Stimulated activated CD4-positive, alpha-beta T cell treated with anti-CD3 and anti-CD28 coated beads, Interleukin-15, amount 100 ng/mL, for 1 hour (primary cell): ENCODE measurements at places on chromosomes 3 and 15.

GRCh38 chr15:59590027-59590426, 21.6 kb upstream of the GCNT3 start:
- no peak for DNase-seq

GRCh38 chr3:147257944-147258343, 148.4 kb downstream of the ZIC4 start:
- DNase-seq = no peak

- DNase-seq = no peak
These were observed 3.5 kb upstream of the PLOD2 start for GRCh38 chr3:146164506-146164905.

GRCh38 chr3:13319564-13320220, 100.4 kb downstream of the NUP210 start:
- no peak for DNase-seq

DNA sequence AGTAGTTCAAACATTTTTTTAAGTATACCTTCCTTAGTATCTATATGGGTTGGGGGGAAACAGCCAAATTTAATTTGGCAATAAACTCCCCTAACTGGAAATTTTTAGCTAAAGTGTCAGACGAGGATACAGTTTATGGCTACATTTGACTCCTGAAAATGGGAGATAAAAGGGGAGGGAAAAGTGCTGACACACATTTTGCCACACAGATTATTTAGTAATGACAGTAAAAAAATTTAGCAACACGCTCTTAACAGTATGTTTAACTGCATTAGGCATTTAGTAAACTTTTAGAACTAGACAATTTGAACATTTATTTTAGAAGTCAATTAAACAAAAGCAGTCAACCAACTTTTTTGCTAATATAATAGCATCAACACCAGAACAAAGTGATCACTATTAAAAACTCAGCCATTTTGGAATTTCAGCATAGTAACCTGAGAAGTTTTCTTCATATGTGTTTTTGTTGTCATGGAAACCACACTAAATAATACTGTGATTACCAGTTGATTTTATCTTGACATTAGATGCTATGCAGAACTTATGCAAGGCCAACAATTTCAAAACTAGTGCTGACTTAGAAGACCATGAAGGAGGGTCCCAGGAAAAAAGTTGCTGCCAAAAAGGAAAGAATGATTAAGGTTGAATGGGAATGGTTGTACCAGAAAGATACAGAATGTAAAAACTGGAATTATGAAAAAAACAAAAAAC, 47.0 kb upstream of the TFG start:
- DNase-seq = no peak

DNA sequence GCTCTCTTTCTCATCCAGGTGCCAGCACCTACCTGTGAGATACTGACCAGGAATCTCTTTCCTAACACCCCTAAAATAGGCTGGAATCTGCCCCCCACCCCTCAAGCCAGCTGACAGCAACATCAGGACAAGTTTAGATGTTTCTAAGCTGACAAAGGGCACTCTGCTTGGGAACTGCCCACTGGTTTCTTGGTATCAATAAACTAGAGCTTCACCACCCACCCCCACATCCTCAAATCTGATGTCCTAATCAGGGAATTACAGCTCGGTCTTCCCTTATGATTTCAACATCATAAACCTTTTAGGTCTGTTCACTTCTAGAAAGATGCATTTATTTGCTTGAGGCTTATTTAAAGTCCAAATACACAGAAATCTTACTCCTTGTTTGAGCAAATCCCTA, 34.7 kb downstream of the CEP19 start:
- DNase-seq = no peak

GRCh38 chr15:59879506-59880265, 124.4 kb upstream of the FOXB1 start:
- no peak for DNase-seq

DNA sequence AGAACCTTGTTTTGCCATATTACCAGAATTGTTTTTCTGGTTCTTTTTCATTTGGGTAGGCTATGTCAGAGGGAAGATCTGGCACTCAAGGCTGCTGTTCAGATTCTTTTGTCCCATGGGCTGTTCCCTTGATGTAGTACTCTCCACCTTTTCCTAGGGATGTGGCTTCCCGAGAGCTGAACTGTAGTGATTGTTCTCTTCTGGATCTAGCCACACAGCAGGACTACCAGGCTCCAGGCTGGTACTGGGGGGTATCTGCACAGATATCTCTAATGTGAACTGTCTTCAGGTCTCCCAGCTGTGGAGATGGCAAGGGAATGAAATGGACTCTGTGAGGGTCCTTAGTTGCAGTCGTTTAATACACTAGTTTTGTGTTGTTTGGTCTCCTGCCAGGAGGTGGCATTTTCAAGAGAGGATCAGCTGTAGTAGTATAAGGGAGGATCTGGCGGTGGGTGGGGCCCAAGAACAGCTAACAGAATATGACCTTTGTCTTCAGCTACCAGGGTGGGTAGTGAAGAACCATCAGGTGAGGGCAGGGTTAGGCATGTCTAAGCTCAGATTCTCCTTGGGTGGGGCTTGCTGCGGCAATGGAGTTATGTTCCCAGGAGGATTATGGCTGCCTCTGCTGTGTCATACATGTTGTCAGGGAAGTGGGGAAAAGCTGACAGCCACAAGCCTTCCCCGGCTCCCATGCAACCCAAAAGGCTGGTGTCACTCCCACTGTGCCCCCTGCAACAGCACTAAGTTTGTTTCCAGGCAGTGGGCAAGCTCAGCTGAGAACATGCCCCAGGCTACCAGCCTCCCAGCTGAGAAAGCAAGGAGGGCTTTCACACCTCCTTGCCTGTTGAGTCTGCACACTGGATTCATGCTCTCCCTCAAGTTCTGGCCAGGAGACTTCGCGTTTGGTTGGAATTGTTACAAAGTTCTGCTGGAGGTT, 252.5 kb downstream of the ISL2 start:
- DNase-seq = no peak

- DNase-seq = no peak
These were observed 144.8 kb downstream of the TPRA1 start for GRCh38 chr3:127445581-127446343.

DNA sequence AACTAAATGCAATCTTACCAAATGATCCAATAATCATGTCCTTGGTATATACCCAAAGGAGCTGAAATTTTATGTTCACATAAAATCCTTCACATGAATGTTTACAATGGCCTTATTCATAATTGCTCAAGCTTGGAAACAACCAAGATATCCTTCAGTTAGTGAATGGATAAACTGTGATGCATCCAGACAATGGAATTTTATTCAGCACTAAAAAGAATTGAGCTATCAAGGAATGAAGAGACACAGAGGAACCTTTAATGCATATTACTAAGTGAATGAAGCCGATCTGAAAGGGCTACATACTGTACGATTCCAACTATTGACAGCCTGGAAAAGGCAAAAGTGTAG, 168.4 kb downstream of the PDE8A start:
- no peak for DNase-seq

- no peak for DNase-seq
These were observed 25.2 kb downstream of the NIPA1 start for GRCh38 chr15:22811640-22812039.

GRCh38 chr3:142777927-142778326, 54.1 kb downstream of the TRPC1 start:
- no peak for DNase-seq

- no peak for DNase-seq
These were observed 27.2 kb upstream of the SLC6A6 start for GRCh38 chr3:14375192-14375591.

GRCh38 chr15:75666823-75667501, 19.2 kb downstream of the SNX33 start:
- DNase-seq = no peak

DNA sequence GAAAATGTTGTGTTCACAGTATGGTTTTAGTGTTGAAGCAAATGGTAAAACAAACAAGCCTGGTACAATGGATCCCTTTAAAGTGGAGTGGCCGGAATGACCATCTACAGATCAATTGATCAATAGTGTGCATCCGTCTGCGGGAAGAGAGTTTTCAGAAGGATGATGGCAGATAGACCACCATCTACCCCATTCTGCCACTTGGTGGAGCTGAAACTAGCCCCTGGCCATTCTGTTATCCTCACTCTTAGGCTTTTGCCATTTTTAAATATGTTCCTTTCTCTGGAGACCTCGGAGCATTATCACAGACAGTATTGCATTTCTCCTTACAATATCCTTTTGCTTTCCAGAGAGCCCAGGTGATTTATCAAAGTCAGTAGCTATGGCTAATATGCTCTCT, 258.9 kb upstream of the CFAP20DC start:
- DNase-seq = no peak

- no peak for DNase-seq
These were observed 386.5 kb upstream of the CFAP20DC start for GRCh38 chr3:59436164-59436958.

- DNase-seq = no peak
These were observed 69.2 kb downstream of the ATP8B4 start for GRCh38 chr15:50049871-50050270.

GRCh38 chr3:30776186-30776815, 118.2 kb downstream of the GADL1 start:
- no peak for DNase-seq

DNA sequence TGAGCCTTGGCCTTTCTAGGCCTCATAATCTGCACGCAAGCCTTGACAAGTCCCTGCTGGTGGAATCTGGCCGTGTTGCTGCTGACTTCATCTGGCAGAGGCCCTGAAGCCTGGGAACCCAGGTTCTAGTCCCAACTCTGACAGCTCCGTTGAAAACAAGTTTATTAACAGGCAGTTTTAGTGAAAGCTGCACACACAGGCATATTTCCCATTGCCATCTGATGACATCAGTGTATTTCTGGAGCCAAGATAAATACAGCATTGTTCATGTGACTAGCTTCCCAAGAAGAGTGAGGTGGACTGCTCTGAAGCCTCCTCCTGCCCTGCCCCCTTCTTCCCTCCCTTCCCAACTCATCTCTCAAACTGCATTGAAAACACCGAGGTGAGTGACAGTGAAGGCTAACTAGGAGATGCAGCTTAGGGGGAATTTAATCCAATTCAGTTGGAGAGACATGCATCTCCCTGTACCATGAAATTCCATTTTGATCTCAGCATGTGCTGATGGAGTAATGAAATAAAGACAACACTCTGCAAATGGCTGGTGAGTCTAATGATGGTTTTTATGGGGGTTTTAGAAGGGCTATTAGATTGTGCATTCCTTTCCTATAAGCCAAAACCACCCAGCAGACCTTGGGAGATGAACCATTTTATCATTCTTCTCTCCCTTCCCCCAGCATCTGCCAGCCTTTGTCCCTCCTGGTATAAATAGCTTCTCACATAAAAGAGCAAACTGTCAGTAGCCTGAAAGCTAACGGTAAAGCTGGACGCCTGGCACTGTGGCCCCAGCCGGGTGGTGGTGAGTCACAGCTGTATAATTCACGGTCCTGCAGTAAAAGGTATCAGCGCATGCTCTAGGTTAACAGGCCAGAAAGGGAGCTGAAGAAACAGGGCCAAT, 38.0 kb downstream of the PRICKLE2 start:
- DNase-seq = no peak

DNA sequence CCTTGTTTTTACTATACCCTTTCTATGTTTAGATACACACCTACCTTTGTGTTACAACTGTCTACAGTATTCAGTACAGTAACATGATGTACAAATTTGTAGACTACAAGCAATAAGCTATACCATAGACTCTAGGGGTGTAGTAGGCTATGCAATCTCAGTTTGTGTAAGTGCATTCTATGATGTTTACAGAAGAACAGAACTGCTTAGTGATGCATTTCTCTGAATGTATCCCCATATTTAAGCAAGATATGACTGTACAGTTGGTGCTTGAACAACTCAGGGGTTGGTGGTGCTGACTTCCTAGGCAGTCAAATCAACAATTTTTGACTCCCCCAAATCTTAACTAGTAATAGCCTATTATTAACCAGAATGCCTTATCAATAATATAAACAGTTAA, 467.1 kb upstream of the TGFBR2 start:
- no peak for DNase-seq

GRCh38 chr15:67833710-67834511, 5.9 kb downstream of the RNU6-1 start:
- DNase-seq = no peak

DNA sequence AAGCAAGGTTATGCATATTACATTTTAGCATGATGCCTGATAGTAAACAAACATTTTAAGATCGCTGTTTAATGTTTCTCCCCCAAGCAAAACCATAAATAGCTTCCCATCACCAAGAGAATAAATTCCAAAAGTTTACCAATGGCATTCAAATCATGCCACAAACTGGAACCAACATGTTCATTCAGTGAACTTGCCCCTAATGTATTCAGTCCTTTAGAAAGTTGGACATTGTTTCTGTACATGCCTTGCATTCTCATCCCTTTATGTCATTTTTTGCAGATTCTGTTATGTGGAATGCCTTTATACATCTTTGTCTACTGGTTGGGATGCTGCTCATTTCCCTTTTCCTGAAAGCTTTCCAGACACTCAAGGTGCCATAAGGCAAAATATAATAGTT, 105.5 kb downstream of the PYDC2 start:
- no peak for DNase-seq

GRCh38 chr3:132569580-132569979, 27.5 kb upstream of the ACKR4 start:
- no peak for DNase-seq

- DNase-seq = no peak
These were observed 104.2 kb downstream of the CNTN6 start for GRCh38 chr3:1197051-1197450.

GRCh38 chr3:4220065-4220464, 83.1 kb upstream of the SETMAR start:
- no peak for DNase-seq
